Activated naive CD8-positive, alpha-beta T cell treated with anti-CD3 and anti-CD28 coated beads for 36 hours (primary cell): ENCODE measurements at places on chromosomes 1 and 21.
A peak's percentile ranks its signal among the peaks of the same experiment; 100 is the strongest.

- no peak for DNase-seq
Measured at GRCh38 chr1:30201015-30201414, 522.4 kb downstream of the MATN1 start.

DNA sequence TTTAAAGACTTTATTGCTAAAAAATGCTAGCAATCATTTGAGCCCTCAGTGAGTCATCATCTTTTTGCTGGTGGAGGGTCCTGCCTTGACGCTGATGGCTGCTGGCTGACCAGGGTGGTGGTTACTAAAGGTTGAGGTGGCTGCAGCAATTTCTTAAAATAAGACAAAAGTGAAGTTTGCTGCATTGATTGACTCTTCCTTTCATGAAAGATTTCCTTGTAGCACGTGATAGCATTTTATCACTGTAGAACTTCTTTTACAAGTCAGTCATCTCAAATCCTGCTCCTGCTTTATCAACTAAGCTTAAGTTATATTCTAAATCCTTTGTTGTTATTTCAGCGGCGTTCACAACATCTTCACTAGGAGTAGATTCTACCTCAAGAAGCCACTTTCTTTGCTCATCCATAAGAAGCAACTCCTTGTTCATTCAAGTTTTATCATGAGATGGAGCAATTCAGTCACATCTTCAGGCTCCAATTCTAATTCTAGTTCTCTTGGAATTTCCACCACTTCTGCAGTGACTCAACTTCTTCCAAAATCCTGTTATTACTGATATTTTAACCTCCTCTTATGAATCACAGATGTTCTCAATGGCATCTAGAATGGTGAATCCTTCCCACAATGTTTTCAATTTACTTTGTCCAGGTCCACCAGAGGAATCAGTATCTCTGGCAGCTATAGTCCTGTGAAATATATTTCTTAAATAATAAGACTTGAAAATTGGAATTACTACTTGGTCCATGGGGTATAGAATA is 17.6 kb upstream of the RGS1 start:
- no peak for DNase-seq

- DNase-seq = peak; percentile 8
Measured at GRCh38 chr1:193448682-193449461, 262.5 kb upstream of the B3GALT2 start.

DNA sequence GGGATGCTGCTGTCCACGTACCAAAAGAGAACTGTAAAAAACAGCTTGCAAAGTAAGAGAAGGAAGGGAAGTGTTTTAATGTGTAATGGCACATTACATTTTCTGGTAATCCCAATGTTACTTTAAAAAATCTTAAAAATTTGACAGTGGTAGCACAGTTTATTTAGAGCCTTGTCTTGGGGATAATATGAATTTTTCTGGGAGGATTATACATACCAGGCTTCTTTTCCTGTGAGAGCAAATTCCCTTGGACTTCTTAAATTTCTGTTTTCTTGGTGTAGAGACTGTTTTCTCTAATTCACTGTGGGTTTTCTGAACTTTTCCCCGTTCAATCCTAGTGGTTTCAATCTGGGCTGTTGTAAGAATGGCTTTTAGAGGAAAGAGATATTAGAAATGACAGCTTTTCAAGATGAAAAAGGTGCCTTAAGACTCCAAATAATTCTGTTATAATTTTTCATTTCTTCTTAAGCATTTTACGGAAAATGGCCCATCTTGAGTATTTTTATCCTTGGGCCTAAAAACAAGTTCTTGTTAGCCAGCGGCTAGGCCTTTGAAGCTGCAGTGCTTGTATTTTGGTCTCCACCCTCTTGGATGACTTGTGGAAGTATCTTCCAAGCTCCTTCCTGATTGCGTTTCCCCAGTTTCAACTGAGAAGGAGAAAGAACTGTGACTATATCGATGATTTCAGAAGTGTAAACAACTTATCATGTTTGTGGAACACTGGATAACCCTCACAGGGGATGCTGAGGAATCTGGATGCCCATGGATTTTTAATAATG is 70.0 kb downstream of the LEPR start:
- DNase-seq = no peak

- no peak for DNase-seq
Measured at GRCh38 chr1:58057826-58058225, 488.7 kb downstream of the OMA1 start.
